ENCODE measurements at places on chromosomes 2 and 18. TPM values are rescaled to one million over a fixed set of nuclear protein-coding genes. Genes with fewer than 3 reads are reported as not detected.

The TNS1 gene
- 1.2 TPM for total RNA-seq

The TXNL1 gene
- total RNA-seq = 41.4 TPM

The PRKAG3 gene
- total RNA-seq = not detected

The SERPINB4 gene
- not detected for total RNA-seq

The RTP5 gene
- total RNA-seq = 0.28 TPM

The LHCGR gene
- total RNA-seq = not detected

- no peak for DNase-seq
- H3K4me1 ChIP-seq = no peaks in the 10 kb centered on the region
- H3K4me3 ChIP-seq = no peak overlapping the region
- no peaks in the 10 kb centered on the region for H3K36me3 ChIP-seq
- no peak overlapping the region for H3K27ac ChIP-seq
These were observed 301.0 kb upstream of the SLC39A10 start for GRCh38 chr2:195356026-195356425.

DNA sequence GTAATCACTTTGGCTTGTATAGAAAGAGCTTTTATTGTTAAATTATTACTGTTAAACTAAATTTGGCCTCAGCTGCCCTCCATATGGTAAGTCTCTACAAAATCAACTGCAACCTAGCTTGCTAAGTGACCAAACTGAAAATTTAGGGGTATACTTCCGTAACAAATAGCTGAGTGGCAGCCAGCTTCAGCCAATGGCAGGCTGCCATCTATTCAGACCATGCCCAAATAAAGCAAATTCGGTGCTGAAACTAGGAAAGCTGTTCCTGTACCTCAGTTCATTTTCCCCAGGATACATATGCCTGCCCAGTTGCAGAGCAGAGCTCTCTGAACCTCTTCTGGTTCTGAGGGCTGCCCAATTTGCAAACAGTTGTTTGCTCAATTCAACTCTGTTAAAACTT, 94.8 kb downstream of the EML6 start:
- no peak overlapping the region for H3K4me3 ChIP-seq
- H3K27me3 ChIP-seq = no peaks in the 10 kb centered on the region
- no peak for DNase-seq

- no peaks in the 10 kb centered on the region for H3K4me1 ChIP-seq
- H3K27me3 ChIP-seq = no peaks in the 10 kb centered on the region
- H3K36me3 ChIP-seq = no peaks in the 10 kb centered on the region
- no peak overlapping the region for H3K4me3 ChIP-seq
- no peak overlapping the region for H3K27ac ChIP-seq
These were observed 148.0 kb downstream of the TTC32 start for GRCh38 chr2:19753818-19754217.

DNA sequence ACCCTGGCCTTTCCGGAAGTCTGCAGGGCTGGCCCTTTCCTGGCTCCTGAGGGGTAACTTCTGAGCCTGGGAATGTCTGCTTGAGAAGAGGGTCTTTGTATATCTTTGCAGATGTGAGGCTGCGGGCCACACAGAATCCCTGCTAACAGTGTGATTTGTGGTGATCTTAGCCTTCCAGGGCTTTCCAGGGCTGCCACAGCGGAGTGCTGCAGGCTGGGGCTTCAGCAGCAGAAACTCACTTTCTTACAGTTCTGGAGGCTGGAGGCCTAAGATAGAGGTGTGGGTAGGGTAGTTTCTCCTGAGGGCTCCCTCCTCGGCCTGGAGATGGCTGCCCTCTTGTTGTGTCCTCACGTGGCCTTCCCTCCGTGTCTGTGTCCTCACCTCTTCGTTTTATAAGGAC, 294.7 kb upstream of the HS6ST1 start:
- no peaks in the 10 kb centered on the region for H3K27me3 ChIP-seq
- no peaks in the 10 kb centered on the region for H3K36me3 ChIP-seq
- H3K4me1 ChIP-seq = no peaks in the 10 kb centered on the region
- no peak overlapping the region for H3K4me3 ChIP-seq
- no peak for DNase-seq
- H3K27ac ChIP-seq = no peak overlapping the region

DNA sequence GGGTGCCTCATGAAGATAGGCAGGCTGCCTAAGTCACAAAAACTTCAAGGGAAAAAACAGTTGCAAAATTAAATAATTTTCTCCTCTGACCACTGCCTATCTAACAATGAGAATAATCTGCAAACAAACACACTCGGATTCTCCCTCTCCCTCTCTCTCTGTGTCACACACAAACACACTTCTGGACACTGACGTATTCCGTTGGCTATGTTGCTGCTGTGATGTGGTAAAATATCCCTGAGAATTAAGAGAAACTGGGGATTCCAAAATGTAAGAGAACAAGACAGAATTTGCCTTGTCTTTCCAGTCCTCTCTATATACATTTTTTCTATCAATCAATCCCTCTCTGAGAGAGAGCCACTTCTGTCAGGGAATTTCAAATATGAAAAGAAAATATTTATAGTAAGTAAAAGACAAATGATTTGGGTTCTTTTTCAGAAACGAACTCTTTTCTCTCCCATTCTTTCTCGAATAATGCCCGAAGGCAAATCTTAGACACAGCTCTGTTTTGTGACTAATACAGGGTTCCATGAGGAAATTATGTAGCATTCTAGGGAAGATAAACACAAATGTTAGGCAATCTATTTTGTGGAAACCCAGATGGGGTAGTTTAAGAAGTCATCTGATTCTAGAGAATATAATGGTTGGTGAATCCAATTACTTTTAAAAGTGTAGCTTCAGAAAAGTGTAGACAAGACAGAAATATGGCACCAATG, 310.3 kb upstream of the CYP26B1 start:
- H3K27ac ChIP-seq = no peak overlapping the region
- no peaks in the 10 kb centered on the region for H3K4me1 ChIP-seq
- DNase-seq = no peak
- H3K36me3 ChIP-seq = no peaks in the 10 kb centered on the region
- no peak overlapping the region for H3K4me3 ChIP-seq

DNA sequence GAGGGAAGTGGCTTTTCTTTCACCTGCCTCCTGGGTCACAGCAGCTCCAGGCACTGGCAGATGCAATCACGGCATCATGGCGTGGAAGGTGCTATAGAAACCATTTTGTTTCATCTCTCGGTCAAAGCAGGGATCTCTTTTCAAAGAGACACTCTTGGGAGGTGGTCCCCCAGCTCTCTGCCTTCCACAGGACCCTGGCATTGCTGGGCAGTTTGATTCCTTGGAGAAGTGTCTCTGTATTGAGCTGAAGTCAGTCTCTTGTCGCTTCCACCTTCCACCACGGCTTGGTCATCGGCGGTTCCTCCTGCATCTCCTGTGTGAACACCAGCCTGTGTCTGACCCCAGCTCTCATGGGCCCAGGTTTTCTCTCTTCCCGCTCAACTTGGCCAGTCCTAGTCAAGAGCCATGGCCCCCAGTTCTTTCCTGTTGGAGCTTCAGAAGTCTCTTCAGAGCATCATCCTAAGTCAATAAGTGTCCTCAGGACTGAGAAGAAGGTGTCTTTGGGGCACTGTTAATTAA, 42.3 kb upstream of the HDAC4 start:
- no peak overlapping the region for H3K27ac ChIP-seq
- no peak for DNase-seq
- H3K36me3 ChIP-seq = no peaks in the 10 kb centered on the region

DNA sequence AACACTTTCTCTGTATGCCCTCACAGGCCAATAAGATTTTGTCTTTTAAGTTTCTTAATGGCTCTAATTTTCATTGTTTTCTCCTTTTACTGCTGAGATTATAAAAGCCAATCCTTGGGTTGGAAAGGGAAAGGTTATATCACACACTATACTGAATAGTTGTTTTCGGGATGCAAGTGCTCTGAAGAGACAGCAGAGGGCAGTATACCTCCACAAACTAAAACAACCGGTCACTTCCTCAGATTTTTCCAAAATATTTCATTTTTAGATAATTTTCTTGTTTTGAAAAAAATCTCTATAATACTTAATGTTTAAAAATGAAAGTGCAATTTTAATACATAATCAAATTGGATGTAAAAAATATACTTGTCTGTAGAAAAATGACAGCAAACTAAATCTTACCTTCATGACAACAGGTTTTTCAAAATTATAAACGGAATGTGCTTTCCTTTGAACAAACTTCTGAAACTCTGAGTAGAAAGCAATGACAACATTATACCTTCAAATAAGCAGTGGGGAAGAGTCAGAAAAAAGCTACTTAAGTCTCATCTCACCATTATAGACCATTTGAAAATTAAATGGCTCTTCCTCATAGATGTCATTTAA, 82.7 kb downstream of the ORC4 start:
- H3K36me3 ChIP-seq = peaks cover 18% of the 10 kb centered on the region
- no peak overlapping the region for H3K4me3 ChIP-seq
- H3K4me1 ChIP-seq = no peaks in the 10 kb centered on the region
- H3K27me3 ChIP-seq = no peaks in the 10 kb centered on the region
- no peak overlapping the region for H3K27ac ChIP-seq

- H3K27me3 ChIP-seq = no peaks in the 10 kb centered on the region
- H3K4me3 ChIP-seq = no peak overlapping the region
- H3K4me1 ChIP-seq = no peaks in the 10 kb centered on the region
- no peak for DNase-seq
- H3K27ac ChIP-seq = no peak overlapping the region
These were observed 142.7 kb upstream of the KLHL14 start for GRCh38 chr18:32915516-32915915.

DNA sequence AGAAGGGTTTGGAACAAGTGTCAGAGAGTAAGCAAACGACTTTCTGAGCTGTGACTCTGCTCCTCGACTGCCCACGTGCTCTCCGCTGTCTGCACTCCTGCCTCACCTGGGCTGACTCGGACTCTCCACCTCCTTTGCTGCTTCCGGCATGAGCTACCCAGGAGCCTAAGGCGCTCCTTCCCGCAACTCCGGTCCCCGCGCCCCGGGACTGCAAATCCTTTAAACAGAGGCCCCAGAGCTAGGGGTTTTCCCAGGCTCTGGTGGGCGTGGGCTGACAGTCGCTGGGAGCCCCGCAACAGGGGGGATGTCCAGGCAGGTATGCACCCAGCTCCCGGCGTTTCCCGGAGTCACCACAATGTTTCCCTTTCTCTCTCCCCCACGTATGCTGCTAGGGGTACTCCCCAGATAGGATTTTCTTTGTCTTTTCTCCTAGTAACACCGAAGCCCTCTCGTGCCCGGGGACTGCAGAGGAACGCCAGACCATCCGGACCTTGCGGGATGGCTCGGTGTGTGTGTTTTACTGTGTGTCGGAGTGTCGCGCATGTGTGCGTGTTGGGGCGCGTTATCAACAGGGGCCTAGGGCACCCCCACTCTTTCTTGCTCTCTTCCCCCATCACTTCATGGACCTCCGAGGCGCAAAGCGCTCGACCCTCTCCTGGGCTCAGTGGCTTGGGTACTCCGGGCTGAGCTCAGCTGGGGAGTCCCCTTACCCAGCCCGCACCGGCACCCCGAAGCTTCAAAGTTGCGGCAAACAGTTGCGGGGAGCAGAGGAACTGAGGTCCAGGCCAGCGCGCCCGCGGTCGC, 691 bp upstream of the THSD7B start:
- H3K4me1 ChIP-seq = no peaks in the 10 kb centered on the region
- no peak overlapping the region for H3K4me3 ChIP-seq
- peaks cover 6% of the 10 kb centered on the region for H3K27me3 ChIP-seq
- DNase-seq = no peak

GRCh38 chr2:12127638-12128037, 381.2 kb downstream of the LPIN1 start:
- peak; percentile 33 for DNase-seq
- peaks cover 45% of the 10 kb centered on the region for H3K4me1 ChIP-seq
- H3K36me3 ChIP-seq = no peaks in the 10 kb centered on the region
- no peaks in the 10 kb centered on the region for H3K27me3 ChIP-seq
- H3K27ac ChIP-seq = peak overlapping the region; percentile 50
- peak overlapping the region; percentile 0 for H3K4me3 ChIP-seq

GRCh38 chr2:153057743-153058142, 339.3 kb downstream of the ARL6IP6 start:
- no peaks in the 10 kb centered on the region for H3K27me3 ChIP-seq
- no peak overlapping the region for H3K4me3 ChIP-seq
- no peak overlapping the region for H3K27ac ChIP-seq
- DNase-seq = no peak

DNA sequence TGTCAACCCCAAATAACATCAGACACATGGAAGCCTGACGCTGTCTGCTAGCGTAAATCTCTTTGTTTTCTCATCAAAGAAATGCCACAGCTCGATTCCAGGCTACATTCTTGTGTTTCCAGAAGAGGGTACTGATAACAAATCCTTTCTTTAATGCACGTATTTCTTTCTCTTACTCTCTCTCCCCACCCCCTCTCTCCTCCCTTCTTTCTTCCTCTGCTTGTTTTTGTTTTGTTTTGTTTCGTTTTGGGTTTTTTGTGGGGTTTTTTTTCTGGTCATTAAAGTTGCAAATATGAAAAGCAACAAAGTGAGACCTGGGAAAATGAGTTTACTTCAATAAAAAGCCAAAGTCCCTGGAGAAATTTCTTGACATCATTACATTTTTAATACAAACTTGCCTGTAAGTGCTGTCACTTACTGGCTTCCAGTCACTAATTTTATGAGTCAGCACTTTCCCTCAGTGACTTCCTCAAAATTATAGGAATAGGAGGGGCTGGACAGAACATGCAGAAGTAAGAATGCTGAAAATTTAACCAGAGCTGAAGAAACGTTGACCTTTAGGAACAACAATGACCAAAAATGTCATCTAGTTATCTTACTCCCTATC, 106.7 kb upstream of the NABP1 start:
- H3K4me1 ChIP-seq = peaks cover 21% of the 10 kb centered on the region
- peak; percentile 59 for DNase-seq
- no peaks in the 10 kb centered on the region for H3K27me3 ChIP-seq
- H3K4me3 ChIP-seq = no peak overlapping the region

- H3K27me3 ChIP-seq = no peaks in the 10 kb centered on the region
- no peak for DNase-seq
- H3K36me3 ChIP-seq = no peaks in the 10 kb centered on the region
- no peak overlapping the region for H3K4me3 ChIP-seq
- H3K27ac ChIP-seq = no peak overlapping the region
These were observed 22.8 kb downstream of the SRBD1 start for GRCh38 chr2:45588158-45588829.

DNA sequence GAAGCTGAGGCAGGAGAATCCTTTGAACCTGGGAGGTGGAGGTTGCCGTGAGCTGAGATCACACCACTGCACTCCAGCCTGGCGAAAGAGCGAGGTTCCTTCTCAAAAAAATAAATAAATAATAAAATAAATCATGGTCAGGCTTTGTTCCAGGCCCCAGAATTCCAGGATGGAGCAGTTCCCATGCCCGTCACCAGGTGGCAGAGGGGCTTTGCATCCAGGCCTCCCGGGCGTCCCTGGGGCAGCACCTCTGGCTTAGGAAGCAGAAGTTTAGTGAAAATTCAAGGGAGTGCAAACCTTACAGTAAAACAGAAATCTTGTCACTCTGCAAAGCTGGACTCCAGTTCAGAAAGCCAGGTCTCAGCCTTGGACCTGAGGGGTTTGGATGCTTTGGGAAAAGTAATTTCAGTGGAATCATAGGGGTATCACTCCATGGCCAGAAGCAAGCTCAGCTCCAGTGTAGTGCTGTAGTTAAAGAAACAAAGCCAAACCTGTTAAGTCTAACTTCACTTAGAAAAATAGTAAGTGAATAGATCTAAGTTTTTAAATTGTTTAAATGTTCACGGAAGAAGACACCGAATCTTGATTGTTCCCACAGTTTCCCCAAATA, 512.7 kb downstream of the CMPK2 start:
- no peak overlapping the region for H3K4me3 ChIP-seq
- H3K4me1 ChIP-seq = no peaks in the 10 kb centered on the region
- H3K27me3 ChIP-seq = no peaks in the 10 kb centered on the region

- no peak overlapping the region for H3K4me3 ChIP-seq
- no peak overlapping the region for H3K27ac ChIP-seq
- H3K27me3 ChIP-seq = no peaks in the 10 kb centered on the region
- peaks cover 7% of the 10 kb centered on the region for H3K4me1 ChIP-seq
- DNase-seq = no peak
These were observed 4.1 kb upstream of the ZNF397 start for GRCh38 chr18:35236571-35237363.

GRCh38 chr2:32937602-32938448, 8.9 kb upstream of the LTBP1 start:
- H3K4me3 ChIP-seq = no peak overlapping the region
- no peaks in the 10 kb centered on the region for H3K4me1 ChIP-seq
- no peak for DNase-seq
- no peak overlapping the region for H3K27ac ChIP-seq
